ENCODE measurements at places on chromosomes 7 and 10.

- no peak for DNase-seq
Observed at GRCh38 chr7:74009719-74010118, 18.3 kb upstream of the ELN start.

DNA sequence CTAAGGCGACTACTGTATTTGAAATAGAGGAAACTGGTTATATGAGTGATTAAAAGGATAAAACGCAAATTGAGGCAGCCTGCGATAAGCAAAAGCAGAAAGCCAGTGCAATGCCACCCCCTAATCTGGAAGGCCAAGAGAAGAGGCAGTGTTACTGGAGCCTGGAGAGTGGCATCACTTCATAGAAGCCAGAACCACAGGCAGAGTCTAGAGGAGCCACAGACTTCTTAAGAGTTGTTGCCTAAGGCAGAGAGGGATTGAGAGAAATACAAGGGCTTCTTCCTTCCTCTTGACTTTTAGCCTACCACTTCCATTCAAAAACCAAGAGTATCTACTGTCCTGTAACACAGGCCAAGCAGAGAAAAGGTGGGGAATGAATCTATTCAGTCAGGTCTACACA lies 94.9 kb upstream of the SKAP2 start:
- no peak for DNase-seq

DNA sequence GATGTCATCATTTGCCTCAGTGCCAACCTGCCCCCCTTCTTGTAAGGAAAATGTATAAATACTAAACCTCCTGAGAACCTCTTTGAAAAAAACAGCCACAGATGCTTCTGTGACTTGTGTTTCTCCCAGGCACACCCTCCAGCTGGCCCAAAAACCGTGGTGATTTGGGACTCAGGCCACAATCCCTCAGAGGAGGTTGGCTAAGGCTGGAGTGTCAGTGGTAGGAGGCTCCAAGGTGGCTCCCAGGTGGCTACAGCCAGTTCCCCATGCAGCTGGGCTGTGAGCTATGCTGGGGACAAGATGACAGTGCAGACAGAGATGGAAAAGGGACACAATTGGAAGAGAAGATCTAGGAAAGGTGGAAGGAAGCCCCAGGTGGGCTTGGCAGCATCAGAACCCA lies 104.7 kb downstream of the CPXM2 start:
- no peak for DNase-seq

- DNase-seq = no peak
Observed at GRCh38 chr7:24732646-24733413, 24.4 kb downstream of the GSDME start.

GRCh38 chr10:3056280-3057037 lies 10.9 kb upstream of the PFKP start:
- DNase-seq = no peak

Data from left hindlimb (tissue), 1 donor.